Suppressor macrophage treated with lipopolysaccharide for 4 hours (primary cell): ENCODE measurements at places on chromosomes 3 and 15.

GRCh38 chr15:99055555-99056134 is 48.1 kb upstream of the PGPEP1L start:
- no peak for DNase-seq

DNA sequence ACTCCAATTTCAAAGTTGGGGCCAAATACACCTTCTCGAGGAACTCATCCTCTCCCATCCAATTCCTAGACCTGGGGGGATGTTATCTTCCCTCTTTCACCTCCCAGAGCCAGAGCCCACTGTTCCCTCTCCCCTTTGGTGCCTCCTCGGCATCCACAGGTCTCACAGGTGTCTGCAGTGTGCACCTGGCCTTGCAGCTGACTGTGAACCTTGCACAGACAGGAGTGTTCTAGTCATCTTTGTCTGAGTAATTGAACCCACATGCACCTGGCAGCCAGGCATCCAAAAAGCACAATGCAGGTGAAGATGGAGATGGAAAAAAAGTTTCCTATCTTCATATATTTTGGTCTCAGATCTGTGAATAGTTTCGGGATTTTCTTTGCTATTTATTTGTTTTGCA is 30.8 kb downstream of the PCOLCE2 start:
- no peak for DNase-seq

GRCh38 chr15:80310776-80311175 is 58.8 kb upstream of the CTXND1 start:
- DNase-seq: no peak

DNA sequence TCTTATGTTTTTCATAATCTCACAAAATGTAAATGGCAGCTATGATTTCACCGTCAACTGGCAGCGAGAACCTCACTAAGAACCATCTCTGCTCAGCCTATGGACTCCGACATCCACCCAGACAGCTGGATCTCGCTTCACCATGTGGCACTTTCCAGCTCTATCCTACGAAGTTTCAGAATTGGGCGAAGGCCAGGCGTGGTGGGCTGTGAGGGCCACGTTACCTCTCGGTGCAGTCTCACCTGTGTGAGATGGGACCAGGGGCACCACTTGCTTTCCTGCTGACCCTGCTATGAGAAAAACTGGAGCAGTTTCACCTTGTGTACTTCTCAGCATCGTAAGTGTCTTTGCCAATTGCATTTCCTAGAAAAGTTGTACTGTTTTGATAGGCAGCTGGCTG is 32.3 kb downstream of the CHDH start:
- no peak for DNase-seq

DNA sequence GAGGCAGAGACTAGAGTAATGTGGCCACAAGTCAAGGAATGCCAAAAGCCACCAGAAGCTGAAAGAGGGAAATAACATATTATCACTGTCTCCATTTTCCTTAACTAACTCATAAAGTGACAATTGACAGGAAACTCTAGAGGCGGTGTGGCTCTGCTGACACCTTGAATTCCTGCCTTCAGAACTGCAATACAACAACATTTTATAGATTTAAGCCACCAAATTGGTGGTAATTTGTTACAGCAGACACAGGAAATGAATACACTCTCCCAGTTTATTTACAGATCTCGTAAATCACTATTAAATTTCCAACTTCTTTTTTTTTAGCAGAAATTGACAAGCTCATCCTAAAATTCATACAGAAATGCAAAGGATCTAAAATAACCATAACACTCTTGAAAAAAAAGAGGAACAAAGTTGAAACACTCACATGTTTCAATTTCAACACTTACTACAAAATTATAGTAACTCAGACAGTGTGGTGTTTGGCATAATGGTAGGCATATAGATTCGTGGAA is 449.9 kb downstream of the OTOL1 start:
- DNase-seq: no peak

- DNase-seq: no peak
These were observed 616.7 kb downstream of the MCTP2 start for GRCh38 chr15:94848054-94848453.

DNA sequence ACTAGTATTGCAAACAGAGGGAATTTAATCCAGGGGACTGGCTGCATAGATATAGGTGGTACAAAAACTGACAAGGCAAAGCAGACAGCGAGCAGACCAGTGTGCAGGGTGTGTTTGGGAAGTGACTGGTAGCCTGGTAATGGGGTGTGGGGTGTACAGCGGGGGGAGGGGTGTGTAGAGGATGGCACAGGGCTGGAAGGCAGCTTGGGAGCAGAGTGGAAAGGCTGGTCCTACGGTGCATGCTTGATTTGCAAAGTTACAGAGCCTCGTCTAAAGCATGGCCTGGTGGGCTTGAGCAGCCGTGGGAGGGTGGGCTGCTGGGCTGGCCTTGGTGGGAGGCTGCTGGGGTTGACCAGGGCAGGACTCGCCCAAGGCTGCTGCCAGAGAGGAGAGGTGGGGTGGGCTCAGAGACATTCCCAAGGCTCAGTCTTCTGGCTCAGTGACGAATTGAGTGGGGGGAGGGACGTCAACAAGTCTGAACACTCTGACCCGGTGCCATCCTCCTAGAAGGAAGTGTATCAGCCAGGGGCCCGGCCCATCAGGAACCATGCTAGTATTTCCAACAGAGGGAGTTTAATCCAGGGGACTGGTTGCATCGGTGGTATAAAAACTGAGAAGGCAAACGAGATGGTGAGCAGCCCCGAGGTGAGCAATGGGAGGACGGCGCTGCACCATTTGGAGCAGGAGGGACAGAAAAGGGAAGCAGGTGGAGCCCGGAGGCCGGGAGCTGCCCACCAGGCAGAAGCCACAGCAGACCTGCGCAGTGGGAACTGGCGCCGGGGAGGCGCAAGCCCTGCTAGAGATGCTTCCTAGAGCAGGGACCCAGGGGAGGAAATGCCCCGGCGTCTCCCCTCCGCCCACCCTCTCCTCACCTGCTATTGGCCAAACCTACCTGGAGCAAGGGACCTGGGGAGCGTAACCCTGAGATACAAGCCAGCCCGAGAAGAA is 29.2 kb downstream of the CPN2 start:
- no peak for DNase-seq

DNA sequence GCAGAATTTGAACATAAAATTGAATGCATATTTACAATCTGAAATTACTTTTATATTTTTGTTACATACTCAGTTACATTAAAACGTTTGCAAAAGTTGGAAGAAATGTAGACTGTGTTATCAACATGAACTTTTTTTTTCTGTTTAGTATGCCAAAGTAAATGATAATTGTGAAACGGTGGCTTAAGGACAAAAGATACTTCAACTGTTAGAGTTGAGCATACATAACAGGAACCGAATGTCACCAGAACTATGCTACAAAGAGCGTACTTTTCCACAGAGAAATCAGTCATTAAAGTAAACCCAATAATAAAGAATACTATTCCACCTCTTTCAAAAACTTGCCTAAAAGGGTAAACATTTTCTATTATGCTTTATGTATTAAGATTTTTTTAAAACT is 14.3 kb upstream of the DHX36 start:
- no peak for DNase-seq

DNA sequence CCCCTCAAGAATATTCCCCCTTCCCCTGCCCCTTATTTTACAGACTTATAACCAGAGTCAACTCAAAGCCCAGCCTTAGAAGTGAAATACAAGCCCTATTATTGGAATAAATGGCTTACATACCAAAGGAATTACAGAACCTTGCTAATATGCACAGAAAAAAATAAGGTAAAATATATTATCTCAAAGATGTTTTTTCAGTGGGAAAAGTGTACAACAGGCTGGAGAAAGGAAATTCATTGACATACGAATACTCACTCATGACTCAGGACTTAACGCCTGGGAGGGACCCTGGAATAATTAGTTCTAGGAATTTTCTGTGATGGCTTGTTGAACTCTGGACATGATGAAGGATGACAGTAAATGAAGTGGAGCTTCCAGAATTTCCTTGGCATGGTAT is 27.0 kb downstream of the ARL14 start:
- no peak for DNase-seq

GRCh38 chr3:4323246-4324027 is 20.3 kb downstream of the SETMAR start:
- no peak for DNase-seq

DNA sequence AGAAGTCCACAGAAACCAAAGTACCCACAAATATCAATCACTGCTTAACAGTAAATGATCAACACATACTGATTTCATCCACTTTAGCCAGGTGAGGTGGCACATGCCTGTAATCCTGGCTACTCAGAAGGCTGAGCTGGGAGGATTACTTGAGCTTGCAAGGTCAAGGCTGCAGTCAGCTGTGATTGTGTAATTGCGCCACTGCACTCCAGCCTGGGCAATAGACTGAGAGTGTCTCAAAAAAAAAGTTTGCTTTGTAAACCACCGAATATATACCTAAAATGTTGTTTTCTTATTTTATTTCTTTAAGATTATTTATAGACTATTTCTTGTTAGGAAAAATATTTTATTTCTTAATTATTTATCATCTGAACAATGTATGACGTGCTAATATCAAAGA is 8.7 kb upstream of the ATP13A4 start:
- DNase-seq: no peak

DNA sequence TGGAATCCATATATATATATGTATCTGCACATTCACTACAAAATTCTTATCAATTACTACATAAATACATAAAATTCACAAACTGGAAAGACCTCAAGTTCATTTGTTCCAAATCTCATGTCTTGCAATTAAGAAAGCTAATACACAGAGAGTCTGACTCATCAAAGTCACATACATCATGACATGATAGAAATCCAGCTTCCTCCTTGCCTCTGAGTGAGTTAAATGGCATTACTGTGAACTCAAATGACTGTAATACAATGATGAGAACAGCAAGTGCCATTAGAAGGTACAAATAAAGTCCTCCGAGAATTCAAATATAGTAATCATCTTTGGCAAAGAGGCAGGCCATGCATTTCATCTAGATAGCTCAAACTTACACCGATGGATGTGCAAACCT is 55.1 kb upstream of the AGTR1 start:
- DNase-seq: peak; percentile 39

DNA sequence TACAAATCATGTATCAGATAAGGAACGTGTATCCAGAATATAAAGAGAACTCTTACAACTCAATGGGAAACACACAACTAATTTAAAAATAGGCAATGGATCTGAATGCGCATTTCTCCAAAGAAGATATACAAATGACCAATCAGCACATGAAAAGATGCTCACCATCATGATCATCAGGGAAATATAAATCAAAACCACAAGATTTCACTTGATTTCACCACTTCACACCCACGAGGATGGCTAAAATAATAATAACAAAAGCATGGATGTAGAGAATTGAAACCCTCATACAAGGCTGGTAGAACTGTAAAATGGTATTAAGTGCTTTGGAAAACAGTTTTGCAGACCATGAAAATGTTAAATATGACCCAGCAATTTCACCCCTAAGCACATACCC is 26.7 kb upstream of the SLC12A8 start:
- DNase-seq: peak; percentile 45

GRCh38 chr15:42608752-42609488 is 33.5 kb downstream of the STARD9 start:
- no peak for DNase-seq

GRCh38 chr3:77189684-77190083 is 149.8 kb downstream of the ROBO2 start:
- peak; percentile 19 for DNase-seq
